ENCODE measurements at places on chromosomes 4 and X.

DNA sequence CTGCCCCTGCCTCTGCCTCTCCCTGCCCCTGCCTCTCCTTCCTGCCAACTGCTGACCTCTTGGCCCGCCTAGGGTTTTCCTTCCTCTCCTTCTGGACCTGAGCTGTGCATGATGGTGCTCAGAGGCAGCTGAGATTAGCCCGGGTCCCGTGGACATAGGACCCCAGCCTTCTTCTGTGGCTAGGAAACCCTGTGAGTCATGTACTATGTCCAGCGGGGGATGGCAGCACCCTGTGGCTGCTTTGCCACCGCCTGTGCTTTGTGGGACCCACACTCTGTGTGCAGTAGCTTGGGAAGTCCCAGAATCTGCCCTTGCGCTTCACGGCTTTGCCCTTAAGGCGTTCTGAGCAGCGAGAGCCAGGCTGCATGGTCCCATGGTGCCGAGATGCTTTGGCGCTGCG lies 105.5 kb upstream of the PSAPL1 start:
- no peak overlapping the region for H3K4me3 ChIP-seq
- DNase-seq, result no peak
- no peak overlapping the region for H3K27ac ChIP-seq
- H3K27me3 ChIP-seq, result no peaks in the 10 kb centered on the region

GRCh38 chr4:4317496-4318232 lies 27.6 kb downstream of the ZBTB49 start:
- H3K4me1 ChIP-seq, result no peaks in the 10 kb centered on the region
- H3K4me3 ChIP-seq, result no peak overlapping the region
- H3K36me3 ChIP-seq, result peaks cover 54% of the 10 kb centered on the region
- no peaks in the 10 kb centered on the region for H3K27me3 ChIP-seq

- no peak overlapping the region for H3K27ac ChIP-seq
- no peaks in the 10 kb centered on the region for H3K4me1 ChIP-seq
- no peak for DNase-seq
- no peaks in the 10 kb centered on the region for H3K27me3 ChIP-seq
- no peaks in the 10 kb centered on the region for H3K36me3 ChIP-seq
Observed at GRCh38 chr4:104457308-104457981, 37.2 kb downstream of the CXXC4 start.

- DNase-seq, result no peak
- H3K36me3 ChIP-seq, result no peaks in the 10 kb centered on the region
- no peak overlapping the region for H3K27ac ChIP-seq
Observed at GRCh38 chr4:188127214-188127874, 11.9 kb upstream of the TRIML1 start.

- H3K27me3 ChIP-seq, result no peaks in the 10 kb centered on the region
- DNase-seq, result no peak
- H3K27ac ChIP-seq, result no peak overlapping the region
- no peaks in the 10 kb centered on the region for H3K36me3 ChIP-seq
- H3K4me1 ChIP-seq, result no peaks in the 10 kb centered on the region
Observed at GRCh38 chr4:186400676-186401075, 134.7 kb downstream of the F11 start.

DNA sequence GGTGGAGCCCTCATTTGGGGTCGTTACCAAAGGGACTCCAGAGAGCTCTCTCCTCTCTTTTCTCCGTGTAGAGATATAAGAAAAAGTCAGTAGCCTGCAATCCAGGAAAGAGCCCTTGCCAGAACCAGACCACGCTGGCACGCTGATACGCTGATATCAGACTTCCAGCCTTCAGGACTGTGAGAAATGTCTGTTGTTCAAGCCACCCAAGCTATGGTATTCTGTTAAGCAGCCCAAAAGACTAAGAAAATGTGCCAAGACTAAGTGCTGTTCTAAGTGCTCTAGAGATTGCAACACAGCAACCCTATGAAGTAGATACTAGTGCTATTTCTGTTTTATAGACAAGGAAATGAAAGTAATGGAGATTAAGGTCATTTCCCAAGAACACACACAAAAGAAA lies 205.7 kb downstream of the CAMK2D start:
- no peaks in the 10 kb centered on the region for H3K27me3 ChIP-seq
- H3K27ac ChIP-seq, result peak overlapping the region; percentile 60
- H3K36me3 ChIP-seq, result no peaks in the 10 kb centered on the region
- peaks cover 18% of the 10 kb centered on the region for H3K4me1 ChIP-seq
- no peak for DNase-seq

GRCh38 chr4:6472387-6473263 lies at the start of gene PPP2R2C:
Gene PPP2R2C (minus strand): TSS chr4:6472614. CDS start chr4:6472229, 385 bp downstream.
- peak; percentile 64 for DNase-seq
- no peaks in the 10 kb centered on the region for H3K36me3 ChIP-seq
- peaks cover 33% of the 10 kb centered on the region for H3K4me1 ChIP-seq
- peak within 1 kb of the TSS; percentile 60 for H3K27ac ChIP-seq

DNA sequence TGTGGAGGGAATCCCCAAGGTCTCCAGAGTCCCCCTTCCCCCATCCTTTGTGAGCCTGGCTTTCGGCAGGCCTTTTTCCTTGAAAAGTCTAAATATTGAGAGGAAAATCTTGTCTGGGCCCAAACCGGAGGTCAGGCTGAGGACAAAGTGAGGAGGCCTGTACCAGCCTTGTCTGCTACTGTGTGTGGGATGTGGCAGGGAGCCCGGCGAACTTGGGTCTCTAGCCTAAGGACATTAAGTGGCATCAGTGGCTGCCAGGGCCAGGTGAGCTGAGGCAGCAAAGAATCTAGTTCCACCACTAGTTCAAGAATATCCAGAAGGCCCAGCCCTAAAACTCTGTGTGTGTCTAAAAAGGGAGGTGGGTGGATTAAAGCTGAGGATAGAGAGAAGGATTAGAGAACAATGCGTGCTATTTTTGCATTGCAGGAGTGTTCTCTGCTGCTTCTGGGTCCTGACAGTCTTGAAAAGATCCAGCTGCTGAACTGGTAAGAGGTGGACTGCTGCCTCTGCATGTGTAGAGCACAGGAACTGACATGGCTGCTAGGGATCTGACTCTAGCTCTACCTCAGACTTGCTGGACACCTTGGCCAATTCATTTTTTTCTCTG lies 1.2 kb upstream of the AMER1 start:
- peaks cover 12% of the 10 kb centered on the region for H3K4me1 ChIP-seq
- no peaks in the 10 kb centered on the region for H3K36me3 ChIP-seq
- peak overlapping the region; percentile 64 for H3K4me3 ChIP-seq
- DNase-seq, result no peak

DNA sequence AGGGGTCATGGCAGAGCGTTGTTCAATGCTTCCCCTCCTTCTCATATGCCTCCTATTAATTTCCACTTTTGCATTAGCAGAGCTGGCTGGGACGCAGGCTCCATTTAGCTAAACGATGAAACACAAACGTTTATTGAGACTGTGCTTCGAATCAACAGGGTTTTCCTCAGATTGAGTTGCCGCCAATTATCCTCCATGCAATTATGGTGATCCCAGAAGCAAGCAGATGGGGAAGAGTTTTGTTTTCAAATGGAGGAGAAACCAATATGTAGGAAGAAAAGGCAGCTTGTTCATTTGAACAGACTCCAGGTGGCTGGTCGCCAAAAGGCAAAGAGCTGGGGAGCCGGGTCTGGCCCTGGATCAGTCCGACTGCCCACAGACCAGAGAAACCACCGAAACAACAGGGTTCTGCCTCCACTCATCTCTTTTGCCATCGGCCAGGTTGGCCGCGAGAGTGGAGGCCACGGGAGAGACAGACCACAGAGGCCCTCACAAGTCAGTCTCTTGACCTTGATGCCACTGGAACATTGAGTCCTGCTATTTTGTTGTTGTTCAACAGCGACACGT lies 184.8 kb downstream of the GBA3 start:
- no peaks in the 10 kb centered on the region for H3K27me3 ChIP-seq
- H3K36me3 ChIP-seq, result no peaks in the 10 kb centered on the region
- H3K4me3 ChIP-seq, result no peak overlapping the region
- no peak overlapping the region for H3K27ac ChIP-seq

DNA sequence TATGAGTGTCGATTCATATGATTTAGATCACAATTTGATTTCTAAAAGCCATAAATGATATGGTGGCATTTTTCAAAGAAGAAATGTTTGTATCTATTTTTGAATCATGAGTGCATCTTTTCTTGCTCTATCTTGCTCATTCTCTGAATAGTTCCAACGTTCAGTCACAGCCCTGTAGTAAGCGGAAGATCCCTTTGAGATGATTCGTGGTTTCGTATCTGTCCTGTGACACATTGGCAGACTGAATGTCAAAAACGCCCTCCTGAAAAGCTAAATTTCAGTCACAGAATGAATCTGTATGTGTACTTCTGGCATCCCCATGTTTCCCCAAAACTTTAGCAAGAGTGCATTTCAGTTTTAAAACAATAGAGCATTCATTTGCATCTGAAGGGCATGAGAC lies 1066.9 kb upstream of the TENM3 start:
- DNase-seq, result no peak
- H3K4me3 ChIP-seq, result no peak overlapping the region
- H3K36me3 ChIP-seq, result no peaks in the 10 kb centered on the region
- H3K4me1 ChIP-seq, result no peaks in the 10 kb centered on the region
